Naive B cell (primary cell): ENCODE measurements at places on chromosomes 6 and 20. TPM values are rescaled to one million over a fixed set of nuclear protein-coding genes. Genes with fewer than 3 reads are reported as not detected.

The ROS1 gene
- polyA plus RNA-seq = not detected

The KIAA1755 gene
- polyA plus RNA-seq = not detected

The NNAT gene
- not detected for polyA plus RNA-seq

The ZBTB9 gene
- polyA plus RNA-seq = 9.7 TPM

GRCh38 chr6:55495277-55495676, 83.7 kb downstream of the HMGCLL1 start:
- DNase-seq = no peak

GRCh38 chr6:37433657-37434271, 743 bp downstream of the CMTR1 start:
- peak; percentile 20 for DNase-seq

DNA sequence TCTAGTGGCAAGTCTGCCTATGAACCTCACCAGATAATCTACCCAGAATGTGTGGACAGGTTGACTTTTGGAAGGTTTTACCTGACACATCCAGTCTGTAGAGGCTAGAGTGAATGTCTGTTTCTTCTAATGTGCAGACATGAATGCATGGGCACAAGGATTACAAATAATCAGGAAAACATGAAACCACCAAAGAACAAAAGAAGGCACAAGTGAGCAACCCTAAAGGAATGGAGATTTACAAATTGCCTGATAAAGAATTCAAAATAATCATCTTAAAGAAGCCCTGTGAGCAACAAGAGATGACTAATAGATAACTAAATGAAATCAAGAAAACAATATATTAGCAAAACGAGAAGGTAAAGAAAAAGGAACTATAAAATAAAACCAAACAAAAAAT, 876.1 kb upstream of the ADGRB3 start:
- DNase-seq = no peak

- DNase-seq = no peak
Observed at GRCh38 chr20:41577129-41578009, 40.8 kb downstream of the CHD6 start.

DNA sequence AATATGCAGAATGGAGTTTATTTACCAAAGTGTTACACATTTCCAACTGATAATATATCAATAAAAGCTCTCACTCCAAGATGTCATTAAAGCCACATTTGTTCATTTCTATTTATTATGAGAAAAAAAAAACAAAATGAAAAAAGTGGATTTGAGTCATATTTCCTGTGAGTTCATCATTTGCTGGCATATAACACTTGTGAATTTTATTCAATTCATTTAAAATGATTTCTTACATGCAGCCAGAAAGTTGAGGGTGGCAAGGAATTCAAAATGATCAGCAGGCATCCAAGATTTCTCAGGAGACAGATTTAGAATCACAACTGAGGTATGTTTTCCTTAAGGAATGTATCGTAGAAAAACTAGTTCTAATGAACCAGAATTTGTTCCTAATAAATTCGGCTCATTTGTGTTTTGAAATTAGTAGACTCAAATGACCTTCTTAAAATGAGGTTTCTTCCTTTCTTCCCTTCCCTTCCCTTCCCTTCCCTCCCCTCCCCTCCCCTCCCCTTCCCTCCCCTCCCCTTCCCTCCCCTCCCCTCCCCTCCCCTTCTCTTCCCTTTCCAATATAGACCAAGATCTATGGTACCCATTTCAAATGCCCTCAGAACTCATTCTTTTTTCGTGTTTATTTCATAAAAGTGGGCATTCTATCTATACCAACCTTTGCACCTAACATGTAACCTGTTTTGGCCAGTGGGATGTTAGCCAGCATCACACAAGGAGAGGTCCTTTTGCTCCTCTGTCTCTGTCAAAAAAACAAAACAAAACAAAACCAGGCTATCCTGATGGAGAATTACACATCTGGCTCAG, 357.9 kb upstream of the TSHZ2 start:
- no peak for DNase-seq

GRCh38 chr6:6843057-6843627, 254.6 kb downstream of the LY86 start:
- DNase-seq = no peak
